ENCODE measurements at places on chromosomes 5 and 9. TPM values are rescaled to one million over a fixed set of nuclear protein-coding genes. Genes with fewer than 3 reads are reported as not detected.

DNA sequence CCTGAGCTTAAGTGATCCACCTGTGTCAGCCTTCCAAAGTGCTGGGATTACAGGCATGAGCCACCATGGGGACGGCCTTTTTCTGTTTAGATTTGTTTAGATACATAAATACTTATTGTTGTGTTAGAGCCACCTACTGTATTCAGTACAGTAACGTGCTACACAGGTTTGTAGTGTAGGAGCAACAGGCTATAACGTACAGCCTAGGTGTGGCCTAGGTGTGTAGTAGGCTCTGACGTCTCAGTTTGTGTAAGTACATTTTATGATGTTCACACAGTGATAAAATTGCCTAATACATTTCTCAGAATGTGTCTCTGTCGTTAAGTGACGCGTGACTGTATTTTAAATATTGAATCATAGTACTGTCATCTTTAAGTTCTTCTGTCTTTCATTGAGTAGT, 84.1 kb downstream of the MELK start:
- no peak for DNase-seq

The RGS3 gene
- total RNA-seq: 76.8 TPM

The RGS7BP gene
- total RNA-seq: not detected

DNA sequence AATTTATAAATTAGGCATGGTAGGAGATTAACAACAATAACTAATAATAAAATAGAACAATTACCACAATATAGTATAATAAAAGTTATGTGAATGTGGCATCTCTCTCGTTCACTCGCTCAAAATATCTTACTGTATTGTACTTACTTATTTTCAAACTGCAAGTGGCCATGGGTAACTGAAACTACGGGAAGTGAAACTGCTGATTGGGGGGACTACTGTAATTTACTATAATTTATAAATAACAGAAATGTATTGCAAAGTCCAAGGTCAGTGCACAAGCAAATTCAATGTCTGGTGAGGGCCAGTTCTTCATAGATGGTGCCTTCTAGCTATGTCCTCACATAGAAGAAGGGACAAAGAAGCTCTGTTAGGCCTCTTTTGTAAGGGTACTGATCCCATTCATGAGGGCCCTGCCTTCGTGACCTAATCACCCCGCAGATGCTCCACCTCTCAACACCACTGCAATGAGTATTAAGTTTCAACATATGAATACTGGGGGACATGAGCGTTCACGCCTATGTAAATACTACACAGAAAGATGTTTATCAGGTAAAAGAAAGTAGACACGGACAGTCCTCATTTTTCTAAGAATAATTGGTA, 39.0 kb downstream of the KCNIP1 start:
- DNase-seq: no peak

The SIT1 gene
- total RNA-seq: not detected

The CDC14B gene
- 11.7 TPM for total RNA-seq

DNA sequence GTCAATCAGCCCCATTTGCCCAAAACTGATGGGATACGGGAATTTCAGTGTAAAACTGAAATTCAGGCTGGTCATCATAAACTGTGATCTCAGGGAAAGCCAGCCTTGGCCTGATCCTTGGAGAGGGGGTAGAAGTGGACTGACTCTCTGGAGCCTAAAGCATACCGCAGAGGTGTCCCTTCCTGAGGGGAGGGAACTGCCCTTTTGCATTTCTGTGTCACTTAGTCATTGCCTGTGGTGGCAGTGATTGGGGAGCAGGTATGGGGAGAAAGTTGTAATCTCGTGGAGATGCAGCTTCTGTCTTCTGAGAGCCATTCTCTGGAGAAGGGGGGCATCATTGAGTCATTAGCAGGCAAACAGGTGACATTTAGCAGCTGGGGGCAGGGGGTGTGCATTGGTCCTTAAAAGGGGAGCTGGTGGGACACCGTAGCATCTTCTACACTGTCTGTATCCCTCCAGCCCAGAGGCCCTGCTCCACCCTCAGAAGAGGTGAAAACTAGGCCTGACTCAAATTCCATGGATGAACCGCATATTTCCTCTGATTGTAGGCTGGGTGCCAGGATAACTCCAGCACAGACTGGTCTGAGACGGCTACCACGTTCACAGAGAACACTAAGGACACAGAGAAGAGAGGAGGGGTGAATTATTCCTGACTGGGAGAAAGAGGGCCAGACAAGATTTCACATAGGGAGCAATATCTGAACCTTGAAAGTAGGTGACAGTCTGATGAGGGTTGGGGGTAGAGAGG, 143.3 kb downstream of the SEC61B start:
- no peak for DNase-seq

The OBP2B gene
- total RNA-seq: not detected

DNA sequence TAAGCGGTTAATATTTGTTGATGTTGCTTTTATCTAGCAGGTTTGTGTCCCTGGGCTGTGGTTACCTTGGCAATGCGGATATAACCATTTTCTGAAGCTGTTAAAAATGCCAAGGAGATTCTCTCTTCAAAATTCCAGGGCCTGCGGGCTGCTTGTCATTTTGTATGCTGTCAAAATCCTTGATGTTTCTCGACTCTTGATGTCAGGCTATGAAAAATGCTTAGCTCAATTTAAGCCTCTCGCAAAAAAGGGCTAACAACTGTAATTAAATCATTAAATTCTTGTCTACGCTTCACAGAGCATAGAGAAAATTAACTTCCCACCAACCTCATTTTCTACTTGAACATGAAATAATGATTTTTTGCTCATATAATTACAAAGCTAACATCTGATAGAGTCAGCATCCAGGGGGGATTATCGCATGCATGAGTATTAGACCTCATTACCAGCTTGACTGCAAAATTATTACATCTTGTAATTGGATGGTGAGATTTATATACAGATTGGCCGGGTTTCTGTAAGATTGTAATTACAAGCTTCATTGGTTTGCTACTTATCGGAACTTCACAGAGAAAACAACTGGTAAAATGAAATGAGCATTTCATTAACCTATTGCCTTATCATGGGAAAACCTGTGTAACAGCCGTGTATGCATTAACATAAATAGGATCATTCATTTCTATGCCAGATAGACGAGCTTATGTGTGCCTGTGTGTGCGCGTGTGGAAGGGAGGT, 83.1 kb upstream of the IRX1 start:
- DNase-seq: no peak

- DNase-seq: no peak
Measured at GRCh38 chr5:127002390-127002789, 28.0 kb downstream of the MARCHF3 start.

GRCh38 chr5:89411891-89412290, 528.9 kb upstream of the MEF2C start:
- no peak for DNase-seq

GRCh38 chr9:14314929-14315874, 1.3 kb upstream of the NFIB start:
- peak; percentile 79 for DNase-seq

- peak; percentile 43 for DNase-seq
Measured at GRCh38 chr5:59348189-59348588, 545.3 kb downstream of the PDE4D start.

DNA sequence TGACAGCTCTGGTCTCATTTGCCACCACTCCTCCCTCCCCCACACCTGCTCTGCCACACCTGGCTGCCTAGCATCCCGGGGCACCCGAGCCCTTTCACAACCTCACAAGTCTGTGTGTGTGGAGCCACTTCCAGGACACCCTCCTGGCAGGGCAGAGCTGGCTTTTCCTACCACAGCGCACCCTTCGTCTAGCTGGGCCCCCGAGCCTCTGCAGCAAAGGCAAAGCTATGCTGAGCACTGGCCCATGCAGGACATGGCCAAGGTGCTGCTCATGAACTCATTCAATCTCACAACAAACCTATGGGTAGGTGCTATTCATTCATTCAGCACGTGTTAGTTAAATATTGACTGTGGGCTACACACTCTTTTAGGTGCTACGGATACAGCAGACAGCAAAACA, 43.4 kb downstream of the DUSP1 start:
- no peak for DNase-seq

GRCh38 chr9:806285-807156, 35.0 kb upstream of the DMRT1 start:
- peak; percentile 35 for DNase-seq

- no peak for DNase-seq
Measured at GRCh38 chr9:37290940-37291485, 131.5 kb upstream of the GRHPR start.

GRCh38 chr5:102279711-102280110, 16.4 kb downstream of the SLCO4C1 start:
- no peak for DNase-seq

GRCh38 chr5:95032801-95033200, 252.1 kb downstream of the MCTP1 start:
- DNase-seq: no peak

The CDX1 gene
- 6.6 TPM for total RNA-seq

GRCh38 chr9:14565352-14566016, 127.7 kb downstream of the ZDHHC21 start:
- DNase-seq: no peak

The C9orf72 gene
- total RNA-seq: 2.4 TPM

GRCh38 chr9:114676901-114677300, 5.1 kb downstream of the TEX48 start:
- no peak for DNase-seq

GRCh38 chr5:137760719-137761516, 6.8 kb upstream of the HNRNPA0 start:
- DNase-seq: peak; percentile 24

The TRPM6 gene
- total RNA-seq: not detected

DNA sequence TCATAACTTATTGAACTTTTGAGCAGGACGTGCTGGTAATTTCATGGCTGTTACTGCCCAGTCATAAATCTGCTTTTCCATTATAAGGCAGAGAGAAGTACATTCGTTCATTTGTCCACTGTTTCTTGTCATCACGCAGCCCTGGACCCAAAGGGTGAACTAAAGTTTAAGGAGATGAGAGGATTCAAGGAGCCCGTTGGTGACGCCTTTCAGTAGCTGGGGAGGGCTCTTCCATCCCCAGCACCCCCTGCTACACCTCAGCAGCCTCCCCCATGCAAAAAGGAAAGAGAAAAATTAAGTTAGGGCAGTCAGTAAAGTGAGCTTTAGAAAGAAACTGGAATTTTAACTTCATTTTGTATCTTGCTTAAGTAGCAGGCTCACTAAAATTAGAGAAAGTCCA, 2.9 kb downstream of the FOXE1 start:
- DNase-seq: no peak

DNA sequence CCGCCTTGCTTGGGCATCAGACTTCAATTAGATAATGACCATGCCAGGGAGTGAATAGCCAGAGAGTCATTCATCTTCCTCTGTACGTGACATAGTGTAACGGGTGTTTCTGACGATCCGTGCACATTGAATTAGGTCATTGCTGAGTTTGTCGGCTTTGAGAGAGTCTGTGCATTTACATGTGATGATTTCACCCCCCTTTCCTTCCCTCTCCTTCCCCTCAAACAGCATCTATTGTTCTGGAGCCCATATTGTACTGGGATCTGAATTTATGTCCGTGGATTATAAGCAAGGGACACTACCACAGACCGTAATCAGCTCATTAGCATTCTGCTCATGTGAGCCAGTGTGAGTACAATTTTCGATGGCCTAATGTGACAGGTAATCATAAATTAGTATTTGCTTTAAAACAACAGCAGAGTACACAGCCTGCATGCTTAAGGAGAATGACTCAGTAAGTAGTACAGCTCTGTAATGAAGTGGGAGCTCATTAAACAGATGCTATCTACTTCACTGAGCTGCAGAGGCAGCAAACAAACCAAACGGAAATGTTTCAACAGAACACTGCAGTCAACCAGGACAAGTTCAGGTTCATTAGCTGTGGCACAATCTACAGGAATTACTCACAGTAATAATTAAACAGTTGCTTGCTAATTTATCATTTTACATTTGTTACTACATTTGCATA, 302.1 kb downstream of the CSNK1G3 start:
- DNase-seq: peak; percentile 55

- DNase-seq: no peak
Measured at GRCh38 chr5:139646111-139646510, 2.0 kb upstream of the CXXC5 start.

GRCh38 chr5:150077060-150077459, 9.3 kb downstream of the CSF1R start:
- no peak for DNase-seq

The AMACR gene
- 13.6 TPM for total RNA-seq

The PLAC8L1 gene
- not detected for total RNA-seq

GRCh38 chr9:129284607-129285291, 106.7 kb upstream of the IER5L start:
- no peak for DNase-seq

The CSF1R gene
- not detected for total RNA-seq

DNA sequence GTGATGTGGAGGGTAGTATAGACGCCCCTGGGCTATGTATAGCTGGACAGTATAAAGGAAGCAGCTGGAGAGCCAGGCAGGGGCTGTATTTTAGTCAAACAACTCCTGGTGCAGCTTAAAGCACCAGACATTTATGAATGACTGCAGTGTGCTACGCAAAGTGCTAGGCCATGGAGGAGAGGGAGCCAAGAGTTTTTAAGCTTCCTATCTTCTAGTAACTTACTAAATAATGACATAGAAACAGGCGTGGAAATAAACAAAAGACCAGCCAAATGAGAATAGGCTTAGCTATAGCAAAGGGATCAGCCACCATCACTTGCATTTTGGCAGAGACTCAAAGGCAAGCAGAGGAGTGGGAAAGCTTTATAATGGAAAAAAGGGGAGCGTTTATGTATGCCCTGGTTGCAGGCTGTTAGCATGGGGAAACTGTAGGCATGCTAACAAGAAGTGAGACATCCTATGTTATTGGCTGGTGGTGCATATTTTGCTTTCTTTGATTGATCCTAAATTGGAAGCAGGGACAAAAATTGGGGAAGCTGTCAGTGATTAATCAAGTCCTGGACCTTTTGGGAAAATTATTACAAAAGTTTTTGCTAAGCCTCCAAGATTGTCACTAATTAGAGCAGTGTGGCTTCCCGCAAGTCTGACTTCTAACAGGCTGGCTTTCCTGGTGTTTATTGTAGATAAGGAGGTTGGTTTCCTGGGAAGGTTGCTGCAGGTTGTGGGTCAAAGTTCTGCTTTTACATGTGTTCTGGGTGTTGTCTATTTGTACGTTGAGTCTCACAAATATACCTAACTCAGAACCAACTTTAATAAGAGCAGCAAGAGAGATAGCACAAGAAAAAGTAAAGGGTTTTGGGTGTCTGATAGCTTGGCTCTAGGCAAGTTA, 46.6 kb downstream of the RAB3C start:
- peak; percentile 56 for DNase-seq

The SLC45A2 gene
- not detected for total RNA-seq

The SOWAHA gene
- 2.9 TPM for total RNA-seq

DNA sequence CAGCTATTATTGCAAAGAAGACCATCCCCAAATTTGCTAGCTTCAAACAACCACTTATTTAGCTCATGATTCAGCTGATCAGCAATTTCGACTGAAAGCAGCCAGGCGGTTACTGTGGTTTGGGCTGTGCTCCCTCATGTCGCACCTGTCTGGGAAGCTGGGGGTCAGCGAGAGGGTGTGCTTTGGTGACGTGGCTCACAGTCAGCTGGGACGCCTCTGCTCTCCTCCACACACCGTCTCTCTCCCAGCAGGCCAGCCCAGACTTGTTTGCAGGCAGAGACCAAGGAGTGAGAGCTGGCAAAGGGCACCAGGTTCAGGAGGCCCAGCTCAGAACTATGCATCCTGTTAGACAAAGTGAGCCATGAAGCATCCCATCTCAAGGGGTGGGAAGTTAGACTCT, 140.9 kb downstream of the SYK start:
- no peak for DNase-seq
